Stimulated activated CD8-positive, alpha-beta memory T cell treated with anti-CD3 and anti-CD28 coated beads, Interleukin-4, amount 100 ng/mL, for 4 hours (primary cell): ENCODE measurements at places on chromosomes 11 and 22.

GRCh38 chr11:65329478-65329877 is 4.2 kb upstream of the DPF2 start:
- no peak for DNase-seq

DNA sequence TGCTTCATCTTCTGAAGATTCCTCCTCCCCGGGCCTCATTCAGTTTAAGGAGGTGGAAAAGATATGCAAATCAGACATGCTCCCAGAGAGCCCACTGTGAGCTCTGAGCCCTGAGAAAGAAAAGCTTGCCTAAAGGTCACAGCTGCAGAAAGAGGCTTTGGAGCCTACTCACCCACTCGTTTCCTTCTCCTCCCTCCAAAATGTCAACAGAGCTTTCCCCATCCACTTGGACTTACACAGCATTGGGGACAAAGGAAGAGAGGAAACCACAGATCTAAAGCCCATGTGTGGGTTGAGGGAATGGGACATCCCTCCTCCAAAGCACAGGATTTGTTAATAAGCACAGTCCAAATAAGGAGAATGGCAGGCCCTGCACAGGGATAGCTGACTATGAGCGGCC is 158.4 kb downstream of the ETS1 start:
- no peak for DNase-seq

- DNase-seq, result no peak
These were observed 196.3 kb downstream of the BUD13 start for GRCh38 chr11:116576526-116576925.

DNA sequence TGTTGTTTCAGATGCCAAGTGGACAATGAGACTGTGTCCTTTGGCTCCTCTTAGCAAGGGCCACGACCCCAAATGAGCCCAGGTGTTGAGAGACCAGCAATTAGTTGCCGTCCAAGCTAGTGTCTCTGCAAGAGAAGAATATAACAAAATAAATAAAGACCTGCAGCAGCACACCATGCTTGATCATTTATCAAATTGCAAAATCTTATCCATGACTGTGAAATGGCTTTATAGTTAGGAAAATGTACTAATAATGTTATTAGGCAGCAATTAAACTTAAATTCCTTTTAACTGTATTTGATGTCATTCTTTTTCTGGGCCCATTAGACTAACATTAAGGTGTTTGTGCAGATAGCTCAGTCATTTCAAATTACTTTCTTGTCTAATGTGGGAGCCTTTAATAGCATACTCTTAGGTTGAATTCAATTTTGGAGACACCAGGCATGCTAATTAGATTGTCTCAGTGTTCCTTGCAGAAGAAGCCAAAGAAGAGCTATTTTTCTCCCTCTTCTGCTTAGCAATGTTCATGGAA is 176.1 kb downstream of the RRAS2 start:
- no peak for DNase-seq

DNA sequence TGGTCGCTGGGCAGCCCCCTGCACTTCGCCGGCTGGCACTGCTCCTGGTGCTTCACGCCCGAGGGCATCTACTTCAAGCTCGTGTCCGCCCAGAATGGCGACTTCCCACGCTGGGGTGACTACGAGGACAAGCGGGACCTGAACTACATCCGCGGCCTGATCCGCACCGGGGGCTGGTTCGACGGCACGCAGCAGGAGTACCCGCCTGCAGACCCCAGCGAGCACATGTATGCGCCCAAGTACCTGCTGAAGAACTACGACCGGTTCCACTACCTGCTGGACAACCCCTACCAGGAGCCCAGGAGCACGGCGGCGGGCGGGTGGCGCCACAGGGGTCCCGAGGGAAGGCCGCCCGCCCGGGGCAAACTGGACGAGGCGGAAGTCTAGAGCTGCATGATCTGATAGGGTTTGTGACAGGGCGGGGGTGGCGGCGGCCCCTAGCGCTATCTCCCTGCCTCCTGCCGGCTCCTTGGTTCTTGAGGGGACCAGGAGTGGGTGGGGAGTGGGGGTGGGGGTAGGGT is 13.5 kb upstream of the MIEF1 start:
- DNase-seq, result no peak

DNA sequence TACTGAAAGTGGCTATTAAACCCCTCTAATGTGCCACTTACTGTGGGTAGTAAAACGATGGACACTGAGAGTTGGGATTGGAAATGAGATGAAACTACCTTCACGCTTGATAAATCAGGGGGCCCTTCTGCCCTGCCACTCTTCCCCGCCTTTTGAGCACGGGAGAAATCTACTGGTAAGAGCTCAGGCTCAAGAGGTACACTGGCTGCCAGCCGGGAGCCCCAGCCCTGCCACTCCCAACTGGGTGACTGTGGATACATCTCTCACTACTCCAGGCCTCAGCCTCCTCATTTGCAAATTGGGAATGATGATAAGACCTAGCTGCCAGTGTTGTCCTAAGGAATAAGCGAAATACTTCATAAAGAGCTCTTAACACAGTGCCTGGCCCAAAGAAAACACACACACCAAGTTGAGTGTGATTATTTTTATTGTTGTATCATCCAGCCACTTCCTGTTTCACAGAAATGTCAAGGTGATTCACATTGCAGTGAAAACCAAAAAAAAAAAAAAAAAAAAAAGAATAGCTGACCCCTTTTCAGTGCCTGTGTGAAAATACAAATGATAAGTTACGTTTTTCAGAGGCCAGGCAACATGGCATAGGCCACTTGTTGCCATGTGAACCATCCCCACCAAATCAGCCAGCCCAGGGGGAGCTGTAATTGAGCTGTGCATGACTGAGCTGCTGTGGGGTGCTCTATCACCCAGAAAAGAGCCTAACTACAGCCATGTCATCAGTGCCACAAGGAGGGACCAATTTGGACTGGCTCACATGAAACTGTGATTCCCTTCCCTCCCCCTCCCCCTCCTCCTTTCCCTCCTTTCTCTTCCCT is 4.4 kb upstream of the ZNRD2 start:
- no peak for DNase-seq

DNA sequence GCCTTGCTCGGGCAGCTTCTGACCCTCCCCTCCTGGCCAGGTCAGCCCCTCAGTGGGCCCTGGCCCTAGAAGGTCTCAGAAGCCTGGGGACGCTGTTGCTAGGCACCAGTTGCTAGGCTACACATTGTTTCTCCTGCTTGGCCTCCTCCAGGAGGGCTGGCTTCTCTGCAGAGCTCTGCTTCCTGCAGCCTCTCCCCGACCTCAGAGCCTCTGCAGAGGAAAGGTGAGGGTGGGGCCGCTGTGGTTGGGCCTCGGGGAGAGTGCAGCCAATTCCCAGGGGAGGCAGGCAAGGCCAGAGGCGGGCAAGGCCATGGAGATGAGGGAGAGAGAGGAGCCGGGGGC is 27.6 kb upstream of the LRRC10B start:
- DNase-seq, result no peak

- no peak for DNase-seq
These were observed 10.8 kb downstream of the ST14 start for GRCh38 chr11:130170345-130170744.

DNA sequence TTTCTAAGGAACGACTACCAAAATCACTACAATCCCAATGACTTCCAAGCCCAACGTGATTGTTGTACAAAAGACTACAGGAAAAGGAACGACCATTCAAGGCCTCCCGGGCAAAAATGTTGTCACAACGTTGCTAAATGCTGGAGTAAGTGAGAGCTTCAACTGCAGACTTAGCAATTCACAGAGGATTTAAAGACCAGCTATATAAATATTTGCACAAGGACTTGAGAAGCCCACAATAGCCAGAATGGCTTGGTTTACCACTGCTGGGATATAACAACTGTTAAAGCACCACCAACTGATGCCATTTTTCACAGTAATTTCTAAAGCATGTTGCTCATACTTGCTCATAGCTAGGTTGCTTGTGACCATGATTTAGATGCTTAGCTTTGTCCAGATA is 78.3 kb downstream of the EMSY start:
- no peak for DNase-seq

GRCh38 chr11:14029440-14029839 is 66.9 kb downstream of the SPON1 start:
- no peak for DNase-seq

- DNase-seq, result no peak
These were observed 238.9 kb upstream of the API5 start for GRCh38 chr11:43072911-43073310.

DNA sequence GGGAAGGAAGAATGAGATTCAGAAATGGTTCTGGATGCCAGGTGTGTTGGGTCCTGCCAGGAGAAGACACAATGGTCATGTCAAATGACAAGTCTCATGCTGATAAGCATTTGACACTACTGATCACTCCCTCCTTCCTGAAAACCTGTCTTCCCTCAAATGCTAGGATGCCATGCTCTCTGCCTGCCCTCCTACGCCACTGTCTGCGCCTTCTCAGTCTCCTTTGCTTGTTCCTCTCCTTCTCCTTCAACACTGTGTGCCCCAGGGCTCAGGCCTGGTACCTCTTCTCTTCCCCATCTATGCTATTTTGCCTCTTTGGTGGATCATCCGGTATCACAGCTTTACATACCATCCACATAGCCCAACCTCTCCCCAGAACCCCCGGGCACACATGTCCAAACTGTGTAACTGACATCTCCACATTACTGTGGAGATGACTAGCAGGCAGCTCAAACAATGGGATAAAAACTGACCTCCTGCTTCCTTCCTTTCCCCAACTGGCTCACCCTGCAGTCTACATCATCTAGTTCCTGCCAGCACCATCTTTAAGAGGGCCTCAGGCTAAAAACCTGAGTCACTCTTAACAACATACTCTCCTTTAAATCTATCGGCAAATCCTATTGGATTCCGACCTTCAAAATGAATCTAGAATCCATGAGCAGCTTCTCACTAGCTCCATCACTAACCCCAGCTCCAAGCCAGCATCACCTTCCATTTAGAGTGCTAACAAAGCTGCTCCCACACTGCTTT is 8.2 kb downstream of the AP1B1 start:
- no peak for DNase-seq

- DNase-seq, result no peak
These were observed at the start of gene PACSIN3 for GRCh38 chr11:47186076-47186699. PACSIN3 (minus strand) TSS chr11:47186434; CDS start chr11:47182727, 3,707 bp downstream.

DNA sequence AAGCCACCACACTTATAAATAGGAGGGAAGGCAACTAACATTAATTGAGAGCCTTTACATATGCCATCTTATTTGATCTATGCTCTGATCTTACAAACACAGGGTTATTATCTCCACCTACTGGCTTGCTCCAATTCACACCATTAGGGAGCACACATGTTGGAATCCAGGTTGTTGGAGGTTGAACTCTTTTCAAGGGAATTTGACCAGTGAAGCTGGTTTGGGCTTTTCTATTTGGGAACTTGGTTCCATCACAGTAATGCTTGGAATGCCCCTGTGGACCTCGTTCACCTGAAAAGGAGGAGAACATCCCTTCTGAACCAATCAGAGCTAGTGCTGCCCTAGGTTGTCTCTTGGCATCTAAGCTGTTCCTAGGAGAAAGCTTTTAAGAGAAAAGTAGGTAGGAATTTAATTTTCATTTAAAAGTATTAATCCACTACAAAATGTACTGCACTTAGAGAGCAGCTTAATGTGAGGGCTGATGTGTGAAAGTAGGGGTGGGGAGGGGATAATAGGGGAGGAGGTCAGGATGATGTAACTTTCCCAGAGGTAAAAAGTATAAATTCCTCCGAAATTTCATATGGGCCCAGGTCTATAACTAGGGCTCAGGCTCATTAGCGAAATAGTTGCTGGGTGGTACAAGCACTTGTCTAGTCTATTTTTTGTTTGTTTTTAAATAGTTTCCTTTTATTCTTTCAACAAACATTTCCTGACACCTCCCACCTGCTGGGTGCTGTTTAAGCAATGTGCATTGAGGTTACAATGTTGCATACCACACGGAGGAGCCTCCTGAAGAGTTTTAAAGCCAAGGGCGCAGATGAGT is 7.6 kb upstream of the MICAL2 start:
- DNase-seq, result no peak

- no peak for DNase-seq
These were observed 5.2 kb upstream of the IL17REL start for GRCh38 chr22:50017701-50018224.

- no peak for DNase-seq
These were observed 142.7 kb downstream of the WNT7B start for GRCh38 chr22:45834241-45834640.

DNA sequence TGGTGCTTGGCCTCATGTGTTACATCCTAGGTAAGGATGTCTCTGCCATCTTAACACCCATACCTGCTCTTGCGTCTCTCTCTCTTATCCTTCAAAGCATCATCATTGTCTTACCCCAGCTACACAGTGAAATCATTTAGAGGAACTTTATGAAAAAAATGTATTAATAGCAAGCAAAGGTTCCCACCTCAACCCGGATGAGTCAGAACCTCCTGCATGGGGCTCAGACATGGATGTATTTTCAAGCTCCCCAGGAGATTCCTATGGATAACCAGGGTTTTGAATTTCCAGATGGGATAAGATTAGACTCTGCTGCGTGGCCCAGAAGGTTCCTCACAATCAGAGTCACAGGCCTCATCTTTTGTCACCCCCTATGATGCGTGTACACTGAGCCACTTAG is 89.1 kb upstream of the NNMT start:
- DNase-seq, result no peak

GRCh38 chr11:80822308-80822707 is 1381.5 kb upstream of the TENM4 start:
- no peak for DNase-seq

- no peak for DNase-seq
These were observed at the start of gene KMT5B for GRCh38 chr11:68213135-68213515. KMT5B (minus strand) TSS chr11:68213296; CDS start chr11:68190076, 23,220 bp downstream.
